ENCODE measurements at places on chromosomes 7 and 10.

GRCh38 chr10:51063659-51064535 is 10.4 kb upstream of the PRKG1 start:
- peak; percentile 28 for DNase-seq

- no peak for DNase-seq
Observed at GRCh38 chr7:71752171-71752935, 620.4 kb downstream of the GALNT17 start.

DNA sequence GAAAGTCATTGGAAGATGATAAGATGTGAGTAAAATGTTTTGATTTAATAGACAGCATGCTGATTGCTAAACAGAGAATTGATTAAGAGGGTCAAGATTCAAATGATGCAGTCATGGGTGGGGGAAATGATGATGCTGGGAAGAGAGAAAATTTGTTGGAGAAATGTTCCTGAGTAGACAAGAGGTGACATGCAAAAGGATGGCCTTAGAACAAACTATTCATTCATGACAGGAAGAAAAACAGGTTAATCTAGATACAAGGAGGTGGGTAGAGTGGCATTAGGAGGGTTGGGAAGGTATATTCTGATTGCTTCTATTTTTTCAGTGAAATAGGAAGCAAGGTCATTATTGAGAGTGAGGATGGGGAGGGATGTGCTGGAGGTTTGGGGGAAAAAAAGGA is 146.7 kb downstream of the SEM1 start:
- no peak for DNase-seq

DNA sequence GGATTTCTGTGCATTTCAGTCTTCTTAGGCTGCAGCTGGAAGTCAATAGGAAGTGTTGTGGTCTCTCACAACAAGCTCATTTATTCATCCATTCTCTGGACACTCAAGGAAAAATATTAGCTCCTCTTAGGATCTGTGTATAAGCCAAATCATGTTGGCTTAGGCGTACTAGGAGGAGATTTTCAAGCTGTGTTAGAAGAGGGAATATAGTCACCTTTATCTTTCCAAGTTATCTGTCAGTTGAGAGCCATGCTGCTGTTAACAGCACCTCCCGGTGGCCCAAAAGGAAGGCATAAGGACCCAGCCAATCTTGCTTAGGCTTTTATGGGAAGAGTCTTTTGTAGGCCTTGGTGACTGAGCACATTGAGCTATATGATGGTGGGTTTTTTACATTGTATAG is 220.0 kb downstream of the LRMDA start:
- DNase-seq = no peak

DNA sequence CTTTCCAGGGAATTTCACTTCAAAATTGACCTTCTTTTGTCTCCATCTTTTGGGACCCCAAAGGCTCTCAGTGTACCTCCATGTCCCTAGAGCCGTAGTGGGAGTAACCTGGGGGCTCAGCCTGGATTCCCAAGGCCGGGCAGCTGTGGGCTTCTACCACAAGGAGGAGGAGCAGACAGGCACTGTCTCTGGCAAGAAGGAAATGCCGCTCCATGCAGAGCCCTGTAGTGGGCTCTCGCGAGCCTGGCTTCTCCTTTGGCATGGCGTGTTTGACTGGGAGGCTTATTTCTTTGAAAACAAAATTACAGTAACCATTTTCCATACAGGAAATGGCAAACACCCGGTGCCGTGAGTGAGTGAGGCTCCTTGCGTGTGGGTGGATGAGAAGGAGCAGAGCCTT is 76.8 kb upstream of the FAM180A start:
- no peak for DNase-seq

- no peak for DNase-seq
Observed at GRCh38 chr10:5509236-5509635, 9.9 kb upstream of the CALML5 start.

DNA sequence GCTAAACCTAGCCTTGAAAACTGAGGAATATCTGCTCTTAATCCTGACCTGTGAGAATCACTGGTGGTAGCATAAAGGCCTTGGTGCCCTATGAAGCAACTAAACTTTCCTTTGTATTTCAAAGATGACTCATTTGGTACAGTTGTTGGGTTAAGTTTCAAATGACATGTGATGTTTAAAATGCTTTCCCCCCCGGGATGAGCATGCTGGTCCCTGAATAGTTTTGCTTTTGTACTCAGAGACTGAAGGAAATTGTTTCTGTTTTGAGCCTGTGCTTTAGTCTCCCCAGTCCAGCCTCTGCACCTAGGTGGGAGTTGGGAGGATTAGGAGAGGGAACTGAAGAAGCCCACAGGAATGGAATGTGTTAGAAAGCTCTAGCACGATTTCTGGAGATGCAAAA is 258.9 kb upstream of the NPY start:
- peak; percentile 2 for DNase-seq

GRCh38 chr7:50372923-50373322 is 68.4 kb downstream of the IKZF1 start:
- DNase-seq = no peak

DNA sequence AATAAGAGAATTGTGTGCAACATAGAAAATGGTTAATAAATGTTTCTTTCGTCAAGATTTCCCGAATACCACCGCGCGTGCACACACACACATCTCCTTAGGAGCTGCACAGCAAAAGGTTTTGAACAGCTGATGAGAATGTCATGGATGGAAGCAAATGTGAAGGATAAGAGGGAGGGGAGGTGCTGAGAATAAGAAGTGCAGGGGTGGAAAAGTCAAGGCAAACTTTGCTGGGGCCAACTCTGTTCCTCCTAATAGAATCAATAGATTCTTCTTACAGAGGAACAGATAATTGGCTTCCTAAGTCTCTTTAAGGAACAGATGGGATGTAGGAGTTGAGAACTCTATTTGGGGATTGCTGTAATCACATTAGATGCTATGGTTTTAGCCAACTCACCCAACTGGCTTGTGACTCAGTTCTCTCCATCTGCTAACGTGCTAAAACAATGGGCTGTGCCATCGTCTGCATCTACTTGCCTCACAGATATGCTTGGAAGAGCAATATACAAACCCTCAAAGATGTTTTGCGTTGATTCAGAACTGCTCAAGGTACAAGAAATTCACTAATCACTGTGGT is 408.2 kb upstream of the CELF2 start:
- DNase-seq = no peak

GRCh38 chr7:79334841-79335240 is 118.6 kb downstream of the MAGI2 start:
- no peak for DNase-seq

GRCh38 chr7:101792051-101792681 is 25.3 kb upstream of the CUX1 start:
- DNase-seq = peak; percentile 40

DNA sequence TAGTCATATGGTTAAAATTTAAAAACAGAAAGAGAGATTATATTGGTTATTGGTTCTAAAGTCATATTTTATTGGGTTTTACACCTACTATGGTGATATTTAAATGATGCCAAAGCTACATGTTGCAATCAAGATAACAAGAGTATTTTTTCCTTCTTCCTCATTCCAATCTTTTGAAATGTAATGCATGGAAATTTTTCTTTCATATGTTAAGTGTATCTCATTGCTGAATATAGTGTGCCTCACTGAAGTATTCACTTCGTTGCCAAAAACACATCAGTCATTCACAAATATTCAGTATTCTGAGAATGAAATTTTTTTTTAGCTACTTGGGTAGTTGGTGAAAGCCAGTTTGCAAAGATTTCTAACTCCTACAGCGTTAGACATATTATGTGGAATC is 19.5 kb downstream of the HDAC9 start:
- DNase-seq = no peak

DNA sequence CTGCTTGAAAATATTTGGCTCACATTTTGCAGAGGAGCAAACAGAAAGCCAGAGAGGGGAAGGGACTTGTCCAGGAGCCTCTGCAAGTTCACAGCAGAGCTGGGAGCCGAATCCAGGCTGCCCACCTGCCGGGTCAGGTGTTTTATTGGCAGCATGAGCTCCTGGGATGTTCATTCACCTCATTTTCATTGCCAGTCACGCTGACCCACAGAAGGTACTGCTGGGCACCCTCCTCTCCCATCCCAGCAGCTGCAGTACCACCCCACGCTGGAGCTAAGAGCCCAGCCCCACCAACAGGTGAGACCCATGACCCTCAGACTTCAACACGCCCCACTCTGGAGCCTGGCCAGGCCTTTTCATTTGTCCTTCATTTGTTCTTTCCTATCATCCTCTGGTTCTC is 102.7 kb downstream of the GRID1 start:
- DNase-seq = no peak

- no peak for DNase-seq
Observed at GRCh38 chr10:124724279-124725027, 19.7 kb downstream of the FAM53B start.

DNA sequence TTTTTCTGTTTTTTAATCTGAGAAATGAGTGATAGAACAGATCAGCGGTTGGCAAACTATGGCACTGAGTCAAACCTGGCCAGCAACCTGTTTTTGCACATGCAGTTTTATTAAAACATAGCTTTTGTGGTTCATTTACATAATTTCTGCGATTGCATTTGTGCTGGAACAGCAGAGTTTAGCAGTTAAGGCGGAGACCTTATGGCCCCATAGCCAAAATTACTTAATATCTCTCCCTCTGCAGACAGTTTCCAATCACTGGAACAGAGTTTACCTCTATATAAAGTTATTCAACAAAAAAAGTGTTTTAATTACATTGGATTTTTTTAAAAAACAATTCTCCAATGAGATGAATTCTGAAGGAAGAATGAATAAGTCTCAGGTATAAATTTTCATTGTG is 212.1 kb downstream of the DGKB start:
- no peak for DNase-seq

GRCh38 chr10:125162120-125162931 is 2.0 kb upstream of the CTBP2 start:
- DNase-seq = no peak

- DNase-seq = no peak
Observed at GRCh38 chr7:128092221-128092620, 61.0 kb upstream of the LRRC4 start.

GRCh38 chr7:37920849-37921805 is 687 bp downstream of the EPDR1 start:
- DNase-seq = no peak

GRCh38 chr7:699476-700170 is 26.9 kb upstream of the DNAAF5 start:
- DNase-seq = no peak

All from non-pigmented ciliary epithelial cell (primary cell).